ENCODE measurements at places on chromosomes 5 and 9. TPM values are rescaled to one million over a fixed set of nuclear protein-coding genes. Genes with fewer than 3 reads are reported as not detected.

- no peak for DNase-seq
These were observed 172.7 kb upstream of the RIOK2 start for GRCh38 chr5:97355775-97356174.

Gene C1QTNF3
- total RNA-seq, result 34.8 TPM

DNA sequence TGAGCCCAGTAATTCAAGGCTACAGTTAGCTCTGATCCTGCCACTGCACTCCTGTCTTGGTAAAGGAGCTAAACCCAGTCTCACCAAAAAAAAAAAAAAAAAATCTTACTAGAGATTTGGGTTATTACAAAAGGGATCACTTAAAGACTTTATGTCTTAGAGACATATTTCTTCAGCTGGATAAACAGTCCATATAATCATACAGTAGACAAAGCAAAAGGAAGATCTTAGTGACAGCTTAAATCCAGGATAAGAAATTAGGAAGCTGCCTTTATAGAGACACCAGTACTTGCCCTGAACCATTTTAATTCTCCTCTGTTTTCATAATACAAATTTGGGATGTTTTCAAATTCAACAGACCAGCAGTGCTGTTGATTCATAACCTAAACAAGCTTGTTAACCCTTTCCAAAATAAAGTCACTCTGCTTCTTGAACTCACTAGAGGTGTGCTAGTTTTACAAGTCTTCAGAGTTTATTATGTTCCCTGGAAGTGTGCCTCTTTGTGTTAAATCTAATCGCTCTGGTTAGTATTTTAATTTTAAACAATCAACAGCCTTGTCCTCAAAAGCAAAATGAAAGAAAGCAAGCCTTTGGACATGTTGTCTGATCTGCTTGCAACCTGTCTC, 255.5 kb downstream of the ARRDC3 start:
- no peak for DNase-seq

- no peak for DNase-seq
These were observed 14.1 kb upstream of the ELL2 start for GRCh38 chr5:95975703-95976102.

Gene SPATA31C1
- total RNA-seq, result not detected

GRCh38 chr9:129542741-129543140, 78.2 kb downstream of the C9orf50 start:
- DNase-seq, result no peak

DNA sequence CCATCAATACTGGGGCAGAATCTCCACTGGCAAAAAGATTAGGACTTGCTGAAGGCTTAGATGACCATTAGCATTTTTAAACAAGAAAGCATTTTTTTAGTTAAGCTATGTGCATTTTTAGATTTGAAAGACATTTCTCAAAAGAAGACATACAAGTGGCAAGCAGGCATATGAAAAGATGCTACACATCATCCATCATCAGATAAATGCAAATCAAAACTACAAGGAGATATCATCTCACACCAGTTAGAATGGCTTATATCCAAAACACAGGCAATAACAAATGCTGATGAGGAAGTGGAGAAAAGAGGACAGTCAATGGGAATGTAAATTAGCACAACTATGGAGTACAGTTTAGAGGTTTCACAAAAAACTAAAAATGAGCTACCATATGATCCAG, 195.6 kb upstream of the TNC start:
- no peak for DNase-seq

DNA sequence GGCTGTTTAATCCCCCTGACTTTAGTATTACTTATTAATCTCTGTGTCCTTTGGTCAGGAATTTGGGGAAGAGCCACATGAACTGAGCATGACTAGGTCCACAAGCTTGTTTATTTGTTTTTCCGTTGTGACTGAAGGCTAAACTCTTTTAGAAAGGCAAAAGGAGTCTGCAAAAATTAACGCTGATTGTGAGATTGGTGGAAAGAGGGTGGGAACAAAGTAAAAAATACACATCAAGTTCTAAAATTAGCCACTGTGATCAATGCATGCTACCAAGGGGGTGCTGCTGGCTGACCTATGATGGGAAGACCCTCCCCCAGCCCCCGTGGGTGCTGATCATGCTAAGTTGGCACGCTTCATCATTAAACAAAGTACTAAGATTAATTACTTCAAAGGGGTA, 356.8 kb downstream of the ADGRV1 start:
- DNase-seq, result no peak

GRCh38 chr5:149401051-149401450, 22.0 kb upstream of the IL17B start:
- no peak for DNase-seq

- no peak for DNase-seq
These were observed 77.1 kb downstream of the NTNG2 start for GRCh38 chr9:132238992-132239391.

Gene TOPORS
- 29.6 TPM for total RNA-seq

- no peak for DNase-seq
These were observed 21.6 kb downstream of the SH3GLB2 start for GRCh38 chr9:129006328-129007034.

DNA sequence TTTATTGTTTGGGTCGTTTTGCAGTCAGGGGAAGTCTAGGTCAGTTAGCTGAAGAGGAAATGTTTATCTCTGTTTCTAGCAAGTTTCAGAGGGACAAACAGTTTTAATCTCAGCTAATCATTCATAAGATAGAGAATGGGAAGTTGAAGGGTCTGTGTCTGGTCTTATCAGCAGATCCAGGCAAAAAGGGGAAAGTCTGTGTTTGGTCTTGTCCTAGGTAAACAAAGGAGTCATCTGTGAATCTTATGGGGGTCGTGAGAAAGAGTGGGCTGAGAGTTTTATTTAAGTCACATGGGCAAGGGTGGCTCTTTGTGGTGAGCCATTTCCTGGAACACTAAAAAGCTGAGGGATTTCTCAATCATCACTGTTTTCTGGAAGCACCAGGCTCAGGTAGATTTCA, 5.6 kb upstream of the SNCAIP start:
- DNase-seq, result no peak

DNA sequence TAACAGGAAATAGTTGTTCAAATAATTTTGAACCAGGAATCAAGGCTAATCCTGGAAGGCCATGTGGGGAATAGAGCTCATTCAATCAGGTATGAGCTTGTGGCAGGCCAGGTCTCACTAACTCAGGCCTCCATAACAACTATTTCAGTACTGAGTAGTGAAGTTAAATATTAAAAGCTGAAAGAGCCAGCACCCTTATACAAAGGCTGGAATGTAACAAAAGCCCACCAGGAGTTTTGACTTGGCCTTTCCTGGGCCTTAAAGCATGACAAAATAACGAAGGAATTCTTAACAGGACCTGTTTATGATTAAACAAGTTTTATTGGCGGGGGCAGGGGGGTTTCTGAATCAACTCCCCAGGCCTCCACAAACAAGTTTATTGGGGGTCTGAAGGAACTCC, 1146.7 kb downstream of the CDH9 start:
- DNase-seq, result no peak

- no peak for DNase-seq
These were observed 17.1 kb downstream of the LRRC8A start for GRCh38 chr9:128898845-128899565.

DNA sequence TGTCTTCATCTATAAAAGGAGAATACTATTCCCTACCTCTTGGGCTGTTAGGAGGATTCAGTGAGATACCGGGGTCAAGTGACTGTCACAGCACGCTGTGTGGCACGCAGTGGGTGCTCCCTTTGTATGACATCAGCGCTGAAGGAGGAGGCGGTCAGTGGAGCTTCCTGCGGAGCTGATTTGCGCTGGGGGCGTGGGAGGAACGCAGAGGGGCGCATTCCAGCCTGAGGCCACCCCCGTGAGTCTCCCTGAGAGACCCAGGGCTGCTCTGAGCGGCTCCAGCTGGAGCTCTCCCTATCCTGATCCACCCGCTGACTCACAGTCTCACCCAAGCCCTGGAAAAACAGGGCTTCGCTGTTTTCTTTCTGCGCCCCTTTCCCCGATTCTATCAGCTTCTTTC, 24.3 kb upstream of the NEURL1B start:
- no peak for DNase-seq

DNA sequence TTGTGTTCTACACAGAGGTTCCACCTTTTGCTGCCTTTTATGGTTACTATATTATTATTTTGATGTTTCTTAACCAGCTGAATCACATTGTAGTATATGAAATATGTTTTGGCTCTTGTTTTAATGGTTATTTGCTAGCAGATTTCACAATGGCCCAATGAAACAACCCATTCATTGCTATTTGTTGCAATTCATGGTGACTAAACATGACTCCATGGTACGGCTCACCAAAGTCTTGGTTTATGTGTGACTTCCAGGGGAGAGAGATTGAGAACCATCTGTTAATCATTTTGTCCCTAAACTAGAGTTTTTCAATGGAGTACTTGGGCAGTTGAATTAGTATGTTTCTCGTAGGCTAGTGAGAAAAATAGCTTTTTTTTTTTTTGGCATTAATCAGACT, 108.4 kb downstream of the GHR start:
- DNase-seq, result no peak

Gene LECT2
- not detected for total RNA-seq

DNA sequence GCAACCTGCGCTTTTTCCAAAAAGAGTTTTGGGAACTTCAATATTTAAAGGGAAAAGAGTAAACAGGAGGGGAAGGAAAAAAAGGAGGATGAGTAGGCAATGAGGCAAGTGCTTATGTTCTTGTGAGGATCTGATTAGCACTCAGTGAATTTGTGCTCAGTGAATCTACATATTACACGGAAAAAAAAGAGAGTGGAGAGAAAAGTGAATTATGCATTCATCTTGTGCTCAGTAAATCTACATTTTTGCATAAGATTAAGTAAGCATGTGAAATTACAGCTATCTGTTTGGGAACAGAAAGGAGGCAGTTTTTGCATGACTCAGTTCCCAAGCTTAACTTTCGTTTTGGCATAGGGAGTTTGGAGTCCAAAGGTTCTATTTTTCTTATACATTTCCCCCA, 170.1 kb downstream of the CDH10 start:
- DNase-seq, result no peak

Gene RNF208
- total RNA-seq, result 0.20 TPM

DNA sequence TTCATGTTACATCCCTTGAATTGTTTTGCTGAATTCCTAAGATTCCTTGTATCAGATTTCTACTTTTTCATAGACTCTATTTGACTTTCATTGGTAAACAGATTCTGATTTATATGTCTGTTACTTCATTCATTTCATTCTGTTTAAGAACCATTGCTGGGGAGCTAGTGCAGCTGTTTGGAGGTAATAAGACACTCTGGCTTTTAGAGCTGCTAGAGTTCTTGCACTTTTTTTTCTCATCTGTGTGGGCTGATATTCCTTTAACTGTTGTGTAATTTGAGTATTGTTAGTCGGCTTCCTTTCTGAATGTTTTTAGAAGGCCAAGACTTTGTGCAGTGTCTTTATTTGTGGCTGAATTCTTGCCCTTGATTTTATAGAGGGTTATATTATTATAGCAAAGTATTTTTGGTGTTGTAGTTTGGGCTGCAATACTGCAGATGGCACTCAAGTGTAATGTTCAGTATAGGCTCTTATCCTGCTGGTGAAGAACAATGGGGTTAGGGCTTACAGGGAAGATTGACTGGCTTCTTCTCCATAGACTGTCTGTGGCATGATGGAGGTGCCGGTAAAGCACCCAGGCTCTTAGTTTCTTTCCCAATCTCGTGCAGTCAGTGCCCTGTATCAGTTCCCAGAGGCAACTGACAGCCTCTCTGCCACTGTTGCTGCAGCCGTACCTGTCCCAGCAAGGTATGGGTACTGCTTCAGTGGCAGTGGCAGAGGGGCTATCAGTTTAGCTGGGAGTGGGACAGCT, 162.2 kb downstream of the OXCT1 start:
- DNase-seq, result no peak

DNA sequence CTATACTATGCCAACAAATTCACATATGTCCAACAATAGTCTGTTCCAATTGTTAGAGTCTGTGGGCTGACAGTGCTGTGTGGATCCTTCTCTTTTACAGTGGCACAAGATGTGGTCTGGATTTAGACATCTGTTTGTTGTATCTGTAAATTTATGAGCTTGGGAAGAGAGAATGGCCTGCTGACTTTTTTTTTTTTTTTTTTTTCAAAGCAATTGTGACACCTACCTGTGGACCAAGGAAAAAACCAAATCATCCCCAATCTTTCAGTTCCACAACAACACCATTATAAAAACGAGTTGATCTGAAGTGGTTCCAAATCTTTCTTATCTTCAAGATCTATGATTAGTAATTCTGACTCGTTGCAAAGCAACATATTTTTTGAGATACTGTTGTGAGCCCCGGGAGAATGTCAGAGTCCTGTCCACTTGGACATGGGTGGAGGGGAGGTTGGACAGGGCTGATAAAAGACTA, 4.9 kb downstream of the IRX2 start:
- DNase-seq, result no peak

DNA sequence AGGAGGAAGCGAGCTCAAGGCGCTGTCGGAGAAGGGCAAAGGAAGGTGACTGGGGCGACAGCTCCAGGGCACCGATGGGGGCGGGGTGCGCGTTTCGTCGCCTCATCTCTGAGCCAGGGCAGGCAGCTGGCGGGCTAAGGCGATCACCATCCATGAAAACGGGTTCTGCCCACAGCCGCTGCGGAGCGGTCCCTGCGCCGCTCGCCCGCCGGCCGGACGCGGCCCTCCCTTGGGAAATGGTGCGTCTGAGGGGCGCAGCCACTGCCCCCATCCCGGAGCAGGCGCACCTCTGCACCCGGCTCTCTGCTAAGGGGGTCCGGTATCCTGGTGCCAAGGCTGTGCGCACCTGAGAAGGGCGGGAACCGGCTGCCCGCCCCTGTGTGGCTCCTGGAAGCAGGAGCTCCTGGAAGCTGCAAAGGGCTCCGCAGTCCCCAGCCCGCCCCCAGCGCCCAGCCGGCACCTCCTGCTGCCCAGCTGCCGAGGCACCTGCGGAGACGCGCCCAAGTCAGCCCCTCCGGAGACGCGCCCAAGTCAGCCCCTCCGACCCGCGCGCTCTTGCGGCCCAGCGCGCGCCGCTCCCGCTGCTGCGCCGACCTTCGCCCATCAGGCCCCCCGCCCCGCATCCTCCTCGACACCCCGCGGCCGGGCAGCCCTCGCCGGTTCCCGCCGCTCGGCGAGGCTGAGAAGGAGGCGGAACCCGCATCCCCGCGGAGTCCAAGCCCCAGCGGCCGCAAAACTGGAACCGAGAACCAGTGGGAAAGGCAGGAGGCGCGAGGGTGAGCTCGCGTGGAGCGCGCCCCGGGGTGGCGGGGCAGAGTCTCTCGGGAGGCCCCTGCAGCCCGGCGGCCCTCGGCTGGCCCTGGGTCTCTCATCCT, 757 bp downstream of the ANKRD34B start:
- DNase-seq, result no peak

- no peak for DNase-seq
These were observed 31.0 kb upstream of the NR3C1 start for GRCh38 chr5:143434261-143435209.

Gene LRSAM1
- 14.8 TPM for total RNA-seq

DNA sequence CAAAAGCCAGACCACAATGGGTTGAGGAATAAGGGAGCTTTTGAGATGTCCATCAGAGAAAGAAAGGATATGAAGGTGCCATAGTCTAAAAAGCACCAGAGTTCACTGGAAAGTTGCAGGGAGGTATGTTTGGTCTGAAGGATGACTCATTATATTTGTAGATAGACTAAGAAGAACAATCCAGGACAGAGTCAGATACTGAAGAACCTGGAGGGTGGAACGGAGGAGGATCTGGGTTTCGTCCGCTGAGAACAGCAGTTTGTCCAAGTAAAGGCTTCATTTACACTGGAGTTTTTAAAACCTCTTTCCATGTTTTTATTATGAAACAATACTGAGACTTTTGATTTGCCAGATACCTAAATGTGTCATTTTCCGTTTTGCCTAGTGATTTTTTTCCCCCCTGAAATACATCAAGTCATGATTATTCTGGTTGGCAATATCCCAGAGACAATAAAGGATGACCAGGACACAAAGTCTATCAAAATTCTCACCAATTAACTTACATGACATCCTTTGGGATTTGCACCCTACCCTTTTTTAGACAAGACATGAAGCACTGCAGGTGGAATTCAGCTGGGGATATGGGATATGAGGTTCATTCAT, 219.9 kb downstream of the MLLT3 start:
- no peak for DNase-seq

Gene LCN12
- total RNA-seq, result not detected
